CD4-positive, alpha-beta T cell (primary cell): ENCODE measurements at places on chromosomes 2 and 18. TPM values are rescaled to one million over a fixed set of nuclear protein-coding genes. Genes with fewer than 3 reads are reported as not detected.

DNA sequence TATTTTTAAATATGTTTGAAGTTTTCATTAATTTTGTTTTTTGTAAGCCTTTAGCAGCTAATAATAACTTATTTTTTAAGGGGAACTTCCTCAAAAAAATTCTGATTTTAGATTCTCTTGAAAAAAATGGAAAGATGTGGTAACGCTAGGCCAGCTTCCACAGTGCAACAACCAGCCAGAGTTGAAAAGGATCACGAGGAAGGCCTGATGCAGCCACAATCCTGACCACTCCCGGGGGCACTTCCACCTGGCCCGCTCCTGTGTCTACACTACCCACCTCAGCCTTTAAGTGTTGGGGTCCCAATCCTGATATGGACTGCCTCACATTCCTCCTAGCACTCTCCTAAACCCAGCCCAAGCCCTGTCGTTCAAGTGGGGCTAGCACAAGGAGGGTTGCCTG is 101.1 kb downstream of the TMEM17 start:
- H3K4me3 ChIP-seq: no peak overlapping the region
- no peaks in the 10 kb centered on the region for H3K36me3 ChIP-seq
- H3K27ac ChIP-seq: no peak overlapping the region
- H3K4me1 ChIP-seq: no peaks in the 10 kb centered on the region

- DNase-seq: no peak
- H3K27me3 ChIP-seq: no peaks in the 10 kb centered on the region
- no peaks in the 10 kb centered on the region for H3K36me3 ChIP-seq
- H3K4me3 ChIP-seq: no peak overlapping the region
- no peak overlapping the region for H3K27ac ChIP-seq
These were observed 83.4 kb downstream of the PDK1 start for GRCh38 chr2:172639256-172639655.

- no peak overlapping the region for H3K27ac ChIP-seq
- peaks cover 13% of the 10 kb centered on the region for H3K27me3 ChIP-seq
- no peak for DNase-seq
- H3K4me1 ChIP-seq: no peaks in the 10 kb centered on the region
- H3K4me3 ChIP-seq: no peak overlapping the region
These were observed 286.2 kb upstream of the CXCR4 start for GRCh38 chr2:136404176-136404575.

- H3K4me1 ChIP-seq: no peaks in the 10 kb centered on the region
- no peak for DNase-seq
- H3K36me3 ChIP-seq: no peaks in the 10 kb centered on the region
- H3K27me3 ChIP-seq: no peaks in the 10 kb centered on the region
These were observed 394.8 kb upstream of the FANCL start for GRCh38 chr2:58635801-58636375.

- H3K4me1 ChIP-seq: peaks cover 7% of the 10 kb centered on the region
- H3K4me3 ChIP-seq: no peak overlapping the region
- no peaks in the 10 kb centered on the region for H3K36me3 ChIP-seq
These were observed 197.0 kb downstream of the UBE2E3 start for GRCh38 chr2:181177376-181177775.

GRCh38 chr2:29983308-29983707 is 61.9 kb upstream of the ALK start:
- H3K36me3 ChIP-seq: no peaks in the 10 kb centered on the region
- no peak overlapping the region for H3K27ac ChIP-seq
- no peak overlapping the region for H3K4me3 ChIP-seq
- peaks cover 3% of the 10 kb centered on the region for H3K27me3 ChIP-seq
- DNase-seq: no peak

DNA sequence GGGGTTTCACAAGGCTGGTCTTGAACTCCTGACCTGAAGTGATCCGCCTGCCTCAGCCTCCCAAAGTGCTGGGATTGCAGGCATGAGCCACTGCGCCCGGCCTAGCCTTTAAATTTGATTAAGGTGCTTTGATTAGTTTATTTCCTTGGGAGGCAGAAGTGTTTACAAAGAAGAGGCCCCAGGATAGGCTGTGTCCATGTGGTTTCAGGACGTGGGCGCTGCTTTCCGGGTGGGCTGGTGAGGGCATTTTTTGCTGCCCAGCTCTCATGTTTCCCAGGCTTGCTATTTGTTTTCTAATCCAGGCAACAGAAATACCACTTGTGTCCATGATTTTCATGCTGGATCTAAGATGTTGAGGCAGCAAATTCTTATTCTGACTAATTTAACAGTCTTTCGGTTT is 124.2 kb downstream of the SH3RF3 start:
- H3K36me3 ChIP-seq: no peaks in the 10 kb centered on the region
- H3K27me3 ChIP-seq: peaks cover 2% of the 10 kb centered on the region
- no peak overlapping the region for H3K27ac ChIP-seq
- H3K4me3 ChIP-seq: no peak overlapping the region
- H3K4me1 ChIP-seq: no peaks in the 10 kb centered on the region

DNA sequence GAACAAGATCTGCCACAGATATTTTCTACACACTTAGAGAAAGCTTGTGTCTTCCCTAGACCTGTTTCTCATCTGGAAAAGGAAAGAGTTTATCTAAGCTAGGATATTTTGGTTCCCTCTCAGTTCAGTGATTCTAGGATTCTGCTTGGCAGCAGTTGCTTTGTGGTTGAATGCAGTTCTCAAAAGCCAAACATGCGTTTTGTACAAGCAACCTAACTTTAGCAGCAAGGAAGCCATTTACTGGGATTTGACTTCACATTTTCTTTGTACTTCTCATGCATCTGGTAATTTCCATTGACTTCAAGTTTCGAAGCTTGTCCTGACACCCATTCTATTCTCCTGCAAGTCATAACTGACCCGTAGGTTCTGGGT is 33.3 kb downstream of the VSNL1 start:
- no peak overlapping the region for H3K27ac ChIP-seq
- H3K27me3 ChIP-seq: no peaks in the 10 kb centered on the region
- H3K4me1 ChIP-seq: no peaks in the 10 kb centered on the region
- no peaks in the 10 kb centered on the region for H3K36me3 ChIP-seq
- no peak overlapping the region for H3K4me3 ChIP-seq
- DNase-seq: no peak

DNA sequence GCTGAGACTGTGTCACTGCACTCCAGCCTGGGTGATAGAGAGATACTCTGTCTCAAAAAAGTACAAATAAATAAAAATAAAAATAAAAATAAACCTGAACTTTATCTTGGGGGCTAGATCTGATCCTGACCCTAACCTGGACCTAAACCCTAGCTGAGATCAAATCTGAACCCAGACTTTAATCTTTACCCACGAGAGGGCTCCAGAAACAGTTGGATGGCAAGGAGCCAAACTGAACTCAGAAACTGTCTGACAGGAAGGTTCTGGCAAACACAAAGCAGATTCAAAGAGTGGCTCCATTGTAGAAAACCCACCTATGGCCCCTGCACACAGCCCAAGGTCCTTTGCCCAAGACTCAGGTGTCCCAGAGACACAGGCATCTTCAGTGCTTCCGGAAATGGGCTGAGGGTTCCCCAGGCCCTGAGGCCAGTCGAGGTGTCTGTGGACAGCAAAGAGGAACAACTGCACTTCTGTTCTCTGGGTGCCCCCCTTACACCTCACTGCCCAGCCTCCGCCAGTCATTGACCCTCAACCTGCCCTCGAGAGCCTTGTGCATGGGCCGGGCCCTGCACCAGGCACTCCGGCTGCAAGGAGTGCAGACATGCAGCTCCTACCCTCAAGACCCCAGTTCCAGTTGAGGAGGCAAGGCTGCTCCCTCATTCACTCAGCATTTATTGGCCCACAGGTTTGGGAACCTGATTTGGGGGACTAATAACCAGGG is 95.2 kb downstream of the TFCP2L1 start:
- no peaks in the 10 kb centered on the region for H3K36me3 ChIP-seq
- no peak overlapping the region for H3K27ac ChIP-seq
- H3K4me1 ChIP-seq: no peaks in the 10 kb centered on the region
- H3K27me3 ChIP-seq: no peaks in the 10 kb centered on the region

GRCh38 chr2:63048367-63049171 is 2.1 kb upstream of the OTX1 start:
- no peak for DNase-seq
- H3K4me1 ChIP-seq: peaks cover 57% of the 10 kb centered on the region
- no peaks in the 10 kb centered on the region for H3K36me3 ChIP-seq

DNA sequence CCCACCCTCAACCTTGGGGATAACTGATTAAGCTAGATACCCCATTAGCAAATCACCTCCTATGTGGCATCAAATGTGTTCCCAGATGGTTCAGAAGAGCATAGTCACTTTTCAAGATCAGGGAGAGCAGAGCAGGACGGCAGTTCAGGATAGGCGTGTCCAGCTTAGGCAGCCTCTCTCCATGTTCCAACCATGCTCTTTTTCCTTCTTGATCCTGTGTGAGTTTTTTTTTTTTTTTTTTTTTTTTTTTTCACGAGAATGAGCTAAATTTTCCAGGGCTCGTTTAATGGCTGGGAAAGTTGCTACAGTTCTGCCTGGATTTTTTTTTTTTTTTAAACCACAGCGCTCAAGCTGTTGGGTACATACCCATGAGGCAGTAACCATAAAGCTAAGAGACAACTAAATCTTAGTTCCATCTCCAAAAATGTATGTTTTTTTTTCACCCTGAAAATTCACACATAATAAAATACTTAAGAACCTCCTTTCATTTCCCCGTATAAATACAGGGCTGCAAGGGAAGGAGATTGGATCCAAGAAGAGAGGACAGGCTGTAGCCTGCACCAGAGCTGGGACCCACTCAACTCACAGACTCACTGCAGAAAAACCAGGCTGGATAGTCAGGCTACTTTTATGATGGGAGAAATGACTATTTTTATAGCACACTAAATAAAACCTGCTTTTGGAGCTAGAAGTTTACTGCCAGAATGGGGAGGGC is 244.3 kb downstream of the SETBP1 start:
- no peak overlapping the region for H3K4me3 ChIP-seq
- no peak for DNase-seq
- H3K27me3 ChIP-seq: no peaks in the 10 kb centered on the region
- H3K27ac ChIP-seq: no peak overlapping the region

GRCh38 chr2:206354129-206354528 is 79.7 kb downstream of the ZDBF2 start:
- H3K4me1 ChIP-seq: no peaks in the 10 kb centered on the region
- no peak overlapping the region for H3K27ac ChIP-seq
- H3K4me3 ChIP-seq: no peak overlapping the region

- H3K36me3 ChIP-seq: no peaks in the 10 kb centered on the region
- H3K4me3 ChIP-seq: no peak overlapping the region
- no peak overlapping the region for H3K27ac ChIP-seq
- H3K27me3 ChIP-seq: no peaks in the 10 kb centered on the region
- no peak for DNase-seq
These were observed 16.2 kb downstream of the ACTG2 start for GRCh38 chr2:73908689-73909652.

DNA sequence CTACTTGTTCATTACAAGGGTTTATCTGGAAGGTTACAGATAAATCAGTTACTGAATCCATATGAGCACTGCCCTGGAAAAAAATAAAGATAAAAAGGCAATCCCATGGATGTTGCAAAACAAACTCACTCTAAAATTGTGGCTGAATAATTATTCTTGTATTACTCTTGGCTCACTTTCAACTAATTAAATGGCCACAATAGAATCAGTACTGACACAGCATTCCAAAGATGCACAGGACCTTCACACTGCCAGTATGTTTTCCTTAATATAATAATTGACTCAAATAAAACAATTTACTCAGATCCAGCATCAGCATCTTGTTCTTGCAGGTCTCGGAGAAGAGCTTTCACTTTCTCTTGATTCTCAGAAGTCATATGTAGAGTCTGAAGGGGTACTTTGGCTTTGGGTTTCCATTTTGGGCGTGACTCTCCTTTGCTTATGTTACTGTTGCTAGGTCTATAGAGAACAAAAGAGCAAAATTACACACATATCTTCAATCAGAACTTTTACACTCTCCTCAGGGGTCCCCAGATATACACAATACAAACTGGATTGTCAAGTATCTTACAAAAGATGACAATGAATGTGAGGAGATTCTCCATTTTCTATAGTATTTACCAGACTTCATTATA is 12.6 kb downstream of the DHX57 start:
- H3K27me3 ChIP-seq: no peaks in the 10 kb centered on the region
- H3K27ac ChIP-seq: no peak overlapping the region
- no peaks in the 10 kb centered on the region for H3K4me1 ChIP-seq

- H3K4me3 ChIP-seq: no peak overlapping the region
- no peaks in the 10 kb centered on the region for H3K27me3 ChIP-seq
- peaks cover 90% of the 10 kb centered on the region for H3K36me3 ChIP-seq
- H3K27ac ChIP-seq: no peak overlapping the region
These were observed 65.8 kb downstream of the UGGT1 start for GRCh38 chr2:128156812-128157211.

DNA sequence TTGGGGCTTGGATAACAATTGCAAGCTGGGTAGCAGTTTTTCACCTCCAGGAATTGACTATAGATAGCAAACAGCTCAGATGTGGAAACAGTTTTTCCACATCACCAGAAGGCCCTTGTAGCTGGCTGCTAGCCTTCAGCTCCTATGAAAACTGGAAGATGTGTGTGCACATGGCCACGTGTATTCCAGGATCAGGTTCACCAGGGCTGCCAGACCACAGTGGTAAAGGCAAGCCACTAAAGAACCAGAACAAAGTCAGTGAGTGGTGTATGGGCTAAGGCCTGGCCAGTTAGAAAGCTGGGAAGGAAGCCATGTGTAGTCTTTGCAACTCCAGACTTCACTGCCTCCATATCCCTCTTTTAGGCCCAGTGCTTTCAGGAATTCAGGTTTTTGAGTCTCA is 12.9 kb downstream of the LRRTM1 start:
- H3K36me3 ChIP-seq: no peaks in the 10 kb centered on the region
- no peaks in the 10 kb centered on the region for H3K4me1 ChIP-seq
- no peak overlapping the region for H3K4me3 ChIP-seq
- H3K27me3 ChIP-seq: no peaks in the 10 kb centered on the region
- no peak for DNase-seq

GRCh38 chr18:55488473-55488872 is 99.5 kb downstream of the TCF4 start:
- peaks cover 5% of the 10 kb centered on the region for H3K4me1 ChIP-seq
- no peaks in the 10 kb centered on the region for H3K27me3 ChIP-seq
- DNase-seq: no peak

GRCh38 chr2:19898592-19899329 is 3.0 kb downstream of the TTC32 start:
- no peak for DNase-seq
- H3K4me1 ChIP-seq: peaks cover 18% of the 10 kb centered on the region
- no peak overlapping the region for H3K4me3 ChIP-seq
- H3K27me3 ChIP-seq: no peaks in the 10 kb centered on the region
- peak overlapping the region; percentile 15 for H3K27ac ChIP-seq
- no peaks in the 10 kb centered on the region for H3K36me3 ChIP-seq

Gene UGT1A6
- not detected for total RNA-seq

Gene TMEM163
- 0.14 TPM for total RNA-seq

Gene IL37
- total RNA-seq: not detected

Gene KCNF1
- total RNA-seq: not detected

Gene PCARE
- not detected for total RNA-seq

Gene ONECUT2
- total RNA-seq: not detected

Gene IL36RN
- not detected for total RNA-seq

Gene MEP1B
- not detected for total RNA-seq

Gene RAX
- total RNA-seq: not detected
